ENCODE measurements at places on chromosomes 4 and X.

- DNase-seq: no peak
These were observed 476.1 kb downstream of the IL15 start for GRCh38 chr4:142112451-142112850.

DNA sequence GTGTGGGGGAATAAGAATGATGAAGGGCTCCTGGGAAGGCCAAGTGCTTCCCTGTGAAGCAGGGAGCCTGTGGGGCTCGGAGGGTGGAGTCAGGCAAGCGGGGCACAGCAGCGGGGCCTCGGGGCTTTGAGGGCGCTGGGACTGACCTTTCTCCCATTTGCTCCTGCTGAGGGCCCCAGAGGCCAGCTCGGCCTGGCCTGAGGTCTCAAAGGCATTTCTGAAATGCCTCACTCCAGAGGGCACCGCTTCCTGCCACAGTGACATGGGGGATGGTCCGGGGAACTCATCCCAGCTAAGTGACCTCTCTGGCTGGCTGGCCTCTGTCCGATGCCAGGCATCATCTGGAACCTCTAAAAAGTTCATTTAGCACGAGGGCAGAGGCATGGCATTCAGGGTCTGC, 98.8 kb upstream of the STX18 start:
- DNase-seq: no peak

DNA sequence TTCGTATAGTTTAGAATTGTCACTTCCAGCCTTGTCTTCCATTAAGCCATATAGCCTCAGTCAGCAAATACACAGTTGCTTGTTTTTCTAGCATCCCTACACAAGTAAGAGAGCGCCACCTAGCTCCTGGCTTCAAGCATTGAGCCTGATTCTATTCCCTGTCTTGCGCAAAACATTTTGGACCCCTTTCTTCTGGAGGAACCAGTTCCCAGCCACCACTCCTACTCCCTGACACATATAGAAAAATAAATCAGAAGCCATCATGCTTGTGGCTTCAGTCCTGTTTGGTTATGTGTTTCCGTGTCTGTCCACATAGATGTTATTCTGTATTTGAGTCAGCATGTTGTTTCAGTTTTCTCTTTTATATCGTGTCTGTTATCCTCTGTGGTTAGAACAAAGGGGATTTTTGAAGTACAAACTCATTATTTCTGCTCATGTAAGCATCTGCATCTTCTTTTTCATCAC, 59.9 kb downstream of the GK start:
- DNase-seq: no peak

GRCh38 chr4:16120720-16121119, 36.9 kb upstream of the PROM1 start:
- DNase-seq: no peak

Data from activated T-helper 1 cell treated with anti-CD3 and anti-CD28 coated beads, Interleukin-2, amount 50 U/mL, for 16 hours (primary cell).